NB4 (cell line): ENCODE measurements at places on chromosomes 6 and 20.

DNA sequence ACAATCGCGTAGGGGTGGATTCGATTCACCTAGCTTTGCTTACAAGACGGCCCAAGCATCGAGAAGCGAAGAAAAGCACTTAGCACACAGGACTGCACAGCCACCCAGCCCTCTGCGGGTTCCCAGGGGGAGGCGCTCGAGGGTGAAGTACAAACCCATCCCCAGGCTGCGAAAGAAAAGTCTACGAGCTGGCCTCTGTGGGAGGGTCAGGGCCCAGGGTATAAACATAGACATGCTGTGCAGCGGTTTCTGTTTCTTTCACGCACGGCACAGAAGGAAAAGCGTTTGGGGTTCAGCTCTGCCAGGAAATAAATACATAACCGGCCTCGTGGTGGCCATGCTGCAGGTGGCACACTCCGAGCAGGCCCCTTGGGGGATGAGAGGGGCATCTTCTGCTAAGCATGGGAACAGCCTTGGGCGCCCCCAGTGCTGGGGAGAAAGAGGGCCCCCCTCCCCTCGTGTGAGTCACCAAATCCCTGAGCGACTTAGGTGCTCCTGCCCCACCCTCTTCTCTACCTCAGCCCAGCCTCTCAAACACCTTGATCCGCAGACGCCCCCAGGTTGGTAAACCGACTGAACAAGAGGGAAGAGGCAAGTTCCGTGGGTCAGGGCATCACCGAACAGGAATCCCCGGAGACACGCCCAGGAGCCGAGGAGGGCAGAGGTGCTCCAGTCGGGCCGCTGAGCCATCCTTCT lies 91.6 kb upstream of the RIPOR2 start:
- no peak for DNase-seq

DNA sequence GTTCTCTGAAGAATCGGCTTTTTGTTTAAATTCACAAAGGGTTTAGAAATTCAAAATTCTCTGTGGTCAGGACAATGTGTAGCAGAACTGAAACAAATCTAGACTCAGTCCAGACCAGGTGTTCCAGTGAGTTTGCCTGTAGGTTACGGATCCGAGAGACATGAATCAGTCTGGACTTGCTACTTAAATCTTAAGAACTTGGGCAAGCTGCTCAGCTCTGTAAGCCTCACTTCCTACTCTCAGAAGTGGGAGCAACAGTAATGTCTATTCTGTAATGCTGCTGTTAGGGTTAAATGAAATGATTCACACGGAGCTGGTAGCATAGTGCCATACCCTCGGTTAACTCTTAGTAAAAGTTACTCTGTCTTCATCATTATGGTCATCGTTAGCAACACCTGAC lies 37.7 kb downstream of the HECA start:
- no peak for DNase-seq

- no peak for DNase-seq
Observed at GRCh38 chr20:41462372-41463161, 95.9 kb upstream of the EMILIN3 start.

DNA sequence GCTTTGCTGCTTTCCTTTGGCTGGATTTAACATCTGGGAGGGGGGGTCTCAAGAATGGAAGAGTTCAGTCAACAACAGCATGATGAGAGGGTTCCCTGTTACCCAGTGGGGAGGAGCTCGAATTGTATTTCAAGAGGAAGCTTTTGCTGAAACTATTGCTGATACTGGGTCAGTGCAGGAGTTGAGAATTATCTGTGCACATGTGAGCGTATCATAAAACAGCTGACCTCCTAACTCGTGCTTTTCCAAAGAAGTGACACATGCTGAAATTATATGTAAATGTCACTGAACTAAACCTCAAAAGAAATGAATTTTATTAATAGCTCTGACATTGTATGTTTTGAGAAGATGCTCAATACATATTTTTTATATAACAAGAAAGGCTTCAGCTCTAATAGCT lies 96.3 kb downstream of the PHF3 start:
- no peak for DNase-seq

GRCh38 chr20:7540923-7541322 lies 399.3 kb downstream of the HAO1 start:
- DNase-seq, result no peak

- DNase-seq, result no peak
Observed at GRCh38 chr6:32815996-32816395, 806 bp downstream of the HLA-DOB start.

DNA sequence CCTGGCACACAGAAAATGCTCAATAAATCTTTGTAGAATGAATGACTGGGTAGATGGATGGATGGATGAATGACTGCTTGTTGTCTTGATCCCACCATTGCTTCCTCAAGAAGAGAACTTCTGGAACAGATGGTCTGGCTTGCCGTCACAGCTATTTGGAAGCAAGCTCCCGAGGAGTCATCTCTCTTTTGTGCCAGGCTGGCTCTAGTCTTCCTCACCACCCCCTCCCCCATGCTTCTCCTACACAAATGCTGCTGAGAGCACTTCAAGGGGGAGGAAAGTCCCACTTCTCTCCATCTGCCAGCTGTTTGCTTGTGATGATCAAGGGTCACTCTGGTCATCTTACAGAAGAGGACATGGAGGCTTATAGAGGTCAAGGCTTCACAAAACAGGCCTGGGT lies 11.6 kb upstream of the KCNG1 start:
- DNase-seq, result no peak

DNA sequence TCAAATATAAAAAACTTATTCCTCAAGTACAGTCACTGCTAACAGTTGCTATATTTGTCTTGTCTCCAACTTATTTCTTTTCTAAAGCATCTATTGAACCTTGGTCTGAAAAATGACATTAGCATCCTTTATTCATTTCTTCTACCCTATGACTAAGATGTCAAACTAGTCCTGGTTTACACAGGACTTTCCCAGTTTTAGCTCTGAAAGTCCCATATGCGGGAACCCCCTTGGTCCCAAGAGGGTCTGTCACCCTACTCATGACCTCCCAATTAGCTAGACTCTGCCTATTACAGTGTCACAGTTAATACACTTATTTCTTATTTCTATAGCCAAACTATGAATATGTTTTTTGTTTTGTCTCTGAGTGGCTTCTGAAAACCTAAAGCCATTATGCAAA lies 37.1 kb downstream of the PLEKHG1 start:
- no peak for DNase-seq

DNA sequence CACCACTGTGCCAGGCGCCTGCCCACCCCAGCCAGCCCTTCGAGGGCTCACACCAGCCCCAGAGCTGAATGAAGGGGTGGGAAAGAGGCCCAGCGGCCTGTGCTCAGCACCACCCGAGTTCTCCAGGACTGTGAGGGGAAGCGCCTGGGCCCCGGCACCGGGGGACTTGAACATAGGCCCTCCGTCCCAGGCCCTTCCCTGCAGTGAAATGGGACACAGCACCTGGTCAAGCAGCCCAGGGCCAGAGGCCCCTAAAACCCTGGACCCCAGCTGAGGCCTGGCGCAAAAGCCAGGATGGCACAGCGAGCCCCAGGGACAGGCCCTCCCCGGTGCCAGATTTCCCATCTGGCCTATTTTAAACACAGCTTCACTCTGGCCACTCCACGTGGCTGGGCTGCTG lies 4.0 kb downstream of the KCNQ2 start:
- no peak for DNase-seq

DNA sequence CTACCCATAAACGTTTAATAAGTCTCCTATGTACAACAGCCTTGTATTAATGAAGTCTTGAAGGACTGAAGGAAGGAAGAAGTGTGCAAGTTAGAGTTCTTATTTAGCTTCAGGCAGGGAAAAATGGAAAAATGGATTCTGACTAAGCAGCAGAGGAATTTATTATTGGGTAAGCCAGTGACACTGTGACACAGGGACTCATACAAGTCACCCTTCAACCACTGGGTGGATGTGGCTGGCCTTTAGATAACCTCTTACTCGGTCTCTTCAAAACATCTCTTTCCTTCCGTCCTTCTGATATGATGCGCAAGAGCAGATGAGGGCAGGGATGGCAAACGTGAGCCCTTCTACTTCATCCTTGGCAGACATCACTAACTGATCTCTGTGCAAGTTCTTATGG lies 145.6 kb downstream of the DHX35 start:
- DNase-seq, result no peak

DNA sequence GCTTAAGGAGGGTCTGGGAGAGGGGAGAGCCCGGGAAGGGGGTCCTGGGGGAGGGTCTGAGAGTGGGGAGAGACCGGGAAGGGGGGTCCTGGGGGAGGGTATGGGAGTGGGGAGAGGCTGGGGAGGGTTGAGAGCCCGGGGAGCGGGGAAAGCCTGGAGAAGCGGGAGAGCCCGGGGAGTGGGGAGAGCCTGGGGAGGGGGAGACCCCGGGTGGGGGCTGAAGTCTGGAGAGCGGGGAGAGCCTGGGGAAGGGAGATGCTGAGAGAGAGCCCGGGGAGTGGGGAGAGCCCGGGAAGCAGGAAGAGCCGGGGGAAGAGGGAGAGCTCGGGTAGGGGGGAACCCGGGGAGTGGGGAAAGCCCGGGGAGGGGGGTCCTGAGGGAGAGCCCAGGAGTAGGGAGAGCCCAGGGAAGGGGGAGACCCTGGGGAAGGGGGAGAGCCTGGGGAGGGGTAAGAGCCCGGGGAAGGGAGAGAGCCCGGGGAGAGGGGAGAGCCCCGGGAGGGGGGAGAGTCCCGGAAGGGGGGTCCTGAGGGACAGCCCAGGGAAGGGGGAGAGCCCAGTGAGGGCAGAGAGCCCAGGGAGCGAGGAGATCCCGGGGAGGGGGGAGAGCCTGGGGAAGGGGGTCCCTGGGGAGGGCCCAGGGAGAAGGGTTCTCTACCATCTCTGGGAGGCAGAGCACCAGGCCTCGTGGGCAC lies 148.5 kb downstream of the SYNDIG1 start:
- no peak for DNase-seq

DNA sequence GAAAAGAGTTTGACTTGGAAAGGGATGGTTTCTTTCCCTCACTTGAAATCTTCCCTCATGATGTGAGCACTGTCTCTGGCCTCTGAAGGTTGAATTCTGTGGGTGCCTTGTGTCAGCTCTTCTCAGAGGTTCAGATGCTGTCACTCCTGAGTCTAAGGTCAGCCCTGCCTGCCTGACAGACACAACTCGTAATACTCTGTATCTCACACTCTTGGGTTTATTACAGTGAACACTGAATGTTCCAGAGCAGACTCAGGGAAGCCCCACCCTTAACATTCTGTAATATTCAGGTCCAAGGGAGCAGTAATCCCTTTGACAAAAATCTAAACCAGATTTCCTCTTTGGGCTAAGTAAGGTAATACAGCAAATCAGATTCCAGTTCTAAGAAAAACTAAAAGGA lies 837.8 kb downstream of the QKI start:
- DNase-seq, result no peak

DNA sequence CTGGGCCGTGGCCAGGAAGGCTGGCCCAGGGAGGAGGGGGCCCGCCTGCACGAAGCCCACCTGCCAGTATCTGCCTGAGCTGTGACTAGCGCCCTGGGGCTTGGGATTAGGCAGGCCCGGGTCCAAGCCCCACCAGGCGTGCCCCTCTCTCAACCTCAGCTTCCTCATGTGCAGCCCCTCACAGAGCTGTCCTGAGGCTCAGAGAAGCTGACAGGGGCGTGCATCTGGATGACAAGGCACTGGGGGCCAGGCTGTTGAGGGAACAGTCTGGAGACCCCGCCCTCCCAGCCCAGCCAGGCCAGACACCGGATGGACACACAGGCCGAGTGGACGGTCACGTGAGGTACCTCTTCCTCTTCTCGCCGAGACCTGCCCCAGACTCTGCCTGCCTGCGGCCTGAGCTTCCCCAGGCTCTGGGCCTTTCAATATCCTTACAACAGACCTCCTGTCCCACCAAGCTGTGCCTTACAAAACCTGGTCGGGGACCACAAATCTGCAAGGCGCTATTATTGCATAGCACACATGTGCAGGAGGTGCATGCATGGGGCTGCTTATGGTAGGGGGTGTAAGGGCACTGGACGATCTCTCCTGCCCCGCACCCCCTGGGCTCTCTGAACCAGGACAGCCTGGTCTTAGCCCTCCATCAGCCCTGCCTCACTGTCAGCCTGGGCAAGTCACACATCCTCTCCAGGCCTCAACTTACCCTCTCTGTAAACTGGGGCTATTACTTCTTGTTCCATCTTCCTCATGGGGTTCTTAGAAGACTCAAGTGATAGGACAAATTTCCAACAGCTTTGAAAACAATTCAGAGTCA lies 20.0 kb downstream of the NOL4L start:
- peak; percentile 34 for DNase-seq

DNA sequence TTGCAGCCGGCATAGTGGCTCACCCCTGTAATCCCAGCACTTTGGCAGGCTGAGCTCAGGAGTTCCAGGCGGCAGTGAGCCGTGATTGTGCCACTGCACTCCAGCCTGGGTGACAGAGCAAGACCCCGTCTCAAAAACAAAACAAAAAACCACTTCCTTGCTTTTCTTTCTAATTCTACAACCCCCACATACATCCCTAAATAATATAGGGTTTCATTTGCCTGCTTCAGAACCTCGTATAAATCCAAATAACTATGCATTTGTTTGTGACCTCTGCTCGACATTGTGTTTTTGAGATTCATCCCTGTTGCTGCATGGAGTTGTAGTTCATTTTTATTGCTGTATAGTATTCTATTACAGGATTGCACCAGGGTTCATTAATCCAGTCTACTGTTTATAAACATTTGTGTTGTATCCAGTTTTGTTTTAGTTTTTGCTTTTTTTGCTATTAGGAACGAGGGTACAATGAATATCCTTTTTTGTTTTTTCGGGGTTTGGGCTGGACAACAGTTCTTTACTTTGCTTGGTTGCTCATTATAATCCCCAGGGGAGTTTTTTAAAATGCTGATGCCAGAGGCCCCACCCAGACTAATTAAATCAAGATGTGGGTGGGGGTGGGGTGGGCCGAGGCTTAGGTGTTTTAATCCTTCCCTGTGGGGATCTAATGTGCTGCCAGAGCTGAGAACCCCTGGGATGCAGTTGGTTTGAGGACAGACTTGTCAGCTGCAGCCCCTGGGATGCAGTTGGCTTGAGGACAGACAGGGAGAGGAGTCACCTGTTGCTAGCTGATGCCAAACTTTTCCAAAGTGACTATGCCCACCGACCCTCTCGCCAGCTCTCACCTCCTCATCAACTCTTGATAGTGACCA lies 2.4 kb upstream of the SNAI1 start:
- DNase-seq, result no peak

GRCh38 chr6:149209871-149210775 lies 107.4 kb upstream of the TAB2 start:
- peak; percentile 66 for DNase-seq

GRCh38 chr6:99146711-99147110 lies 199.0 kb upstream of the FBXL4 start:
- DNase-seq, result no peak

DNA sequence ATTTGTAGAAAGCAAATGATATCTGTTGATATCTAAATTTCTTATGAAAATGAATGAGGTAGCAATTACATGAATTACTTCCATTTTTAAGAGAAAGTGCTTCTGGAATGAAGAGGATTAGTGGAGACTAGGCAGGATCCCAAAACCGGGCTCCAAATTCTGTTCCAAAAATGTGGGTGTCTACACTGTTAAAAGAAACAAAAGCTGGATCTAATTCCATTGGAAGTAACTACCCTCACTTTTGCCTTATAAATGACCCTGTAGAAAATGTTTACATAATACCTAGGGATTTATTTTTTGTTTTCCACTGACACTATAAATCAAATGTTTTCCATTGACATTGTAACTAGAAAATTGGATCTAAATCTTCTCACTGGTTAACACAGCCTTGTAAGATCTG lies 454.9 kb upstream of the JARID2 start:
- DNase-seq, result no peak

GRCh38 chr6:151141685-151142084 lies 98.1 kb upstream of the AKAP12 start:
- DNase-seq, result no peak

GRCh38 chr6:105099371-105099770 lies 80.4 kb downstream of the POPDC3 start:
- DNase-seq, result no peak

- no peak for DNase-seq
Observed at GRCh38 chr20:59817846-59818615, 115.4 kb downstream of the SYCP2 start.
